ENCODE measurements at places on chromosomes 6 and 20.
A peak's percentile ranks its signal among the peaks of the same experiment; 100 is the strongest.

DNA sequence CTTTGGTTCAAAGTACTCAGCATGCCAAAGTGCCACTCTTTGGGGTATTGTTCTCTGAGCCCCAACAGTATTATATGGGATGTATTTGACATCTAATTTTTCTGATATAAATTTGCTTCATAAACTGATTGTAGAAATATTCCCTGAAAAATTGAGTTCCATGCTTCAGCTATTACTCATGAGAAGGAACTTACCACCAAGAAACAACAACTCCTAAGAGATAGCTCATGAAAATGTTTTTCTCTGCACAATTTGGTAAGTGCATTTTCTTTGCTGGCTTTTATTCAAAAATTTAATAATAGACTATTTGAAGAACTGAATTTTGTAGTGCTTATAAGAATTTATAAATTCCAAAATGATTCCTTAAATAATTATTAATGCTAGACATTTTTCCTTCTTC, 12.8 kb upstream of the TPD52L1 start:
- no peak for DNase-seq

GRCh38 chr6:26372308-26373144, 7.5 kb downstream of the BTN3A2 start:
- DNase-seq: no peak

GRCh38 chr6:76441875-76442274, 369.4 kb upstream of the IMPG1 start:
- no peak for DNase-seq

GRCh38 chr6:30847421-30847970, 36.8 kb upstream of the DDR1 start:
- no peak for DNase-seq

GRCh38 chr6:22556266-22556665, 13.1 kb upstream of the HDGFL1 start:
- DNase-seq: no peak

DNA sequence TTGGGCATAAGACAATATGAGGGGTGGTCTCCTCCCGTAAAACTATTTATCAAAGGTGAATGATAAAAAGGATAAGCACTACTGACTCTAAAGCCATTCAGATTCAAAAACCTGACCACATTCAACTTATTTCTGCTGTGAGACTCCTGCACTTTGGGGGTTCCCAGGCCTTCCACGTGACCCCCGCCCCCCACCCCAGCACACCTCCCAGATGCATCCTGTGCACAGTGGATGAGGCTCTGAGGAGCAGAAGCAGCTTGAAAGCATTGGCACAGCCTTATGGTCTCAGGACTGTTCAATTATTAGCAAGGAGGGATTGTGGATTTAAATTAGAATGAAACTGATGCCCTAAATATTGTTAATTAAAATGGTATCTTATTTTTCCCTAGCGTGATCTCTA, 55.1 kb upstream of the SAMD5 start:
- DNase-seq: no peak

DNA sequence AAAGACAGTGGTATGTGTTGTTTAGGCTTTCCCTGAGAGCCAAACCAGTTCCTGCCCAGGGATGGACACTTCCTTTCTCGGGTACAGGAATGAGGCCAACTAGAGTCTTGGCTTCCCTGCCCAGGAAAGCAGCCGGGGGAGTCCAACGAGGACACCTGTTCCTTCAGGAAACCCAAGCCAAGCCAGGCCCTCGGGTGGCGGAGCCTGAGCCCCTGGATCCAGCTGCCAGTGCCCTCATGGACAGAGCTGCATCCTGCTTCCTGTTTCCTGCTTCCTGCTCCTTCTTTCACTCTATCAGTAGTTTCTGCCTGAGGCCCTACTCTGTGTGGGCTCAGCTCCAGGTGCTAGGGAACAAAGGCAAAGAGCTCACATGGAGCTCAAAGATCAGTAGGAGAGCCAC, 7.9 kb upstream of the SIRPA start:
- no peak for DNase-seq

GRCh38 chr20:36104856-36105255, 49.7 kb upstream of the EPB41L1 start:
- no peak for DNase-seq

GRCh38 chr20:49948809-49949507, 12.8 kb downstream of the RNF114 start:
- no peak for DNase-seq

DNA sequence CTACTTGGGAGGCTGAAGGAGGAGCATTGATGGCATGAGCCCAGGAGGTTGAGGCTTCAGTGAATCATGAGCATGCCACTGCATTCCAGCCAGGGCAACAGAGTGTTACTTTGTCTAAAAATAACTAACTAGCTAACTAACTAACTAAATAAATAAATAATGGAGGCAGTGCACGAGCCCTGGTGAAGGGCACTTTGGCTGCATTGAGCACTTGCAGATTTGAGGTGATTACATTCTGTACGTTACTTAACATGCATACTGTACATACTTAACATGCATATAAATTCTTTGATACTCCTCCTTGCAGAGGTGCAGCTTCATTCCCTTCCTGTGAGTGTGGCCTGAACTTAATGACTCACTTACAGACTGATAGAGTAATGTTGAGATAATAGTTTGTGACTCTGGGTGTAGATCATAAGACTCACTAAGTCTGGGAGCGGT, 10.7 kb downstream of the HLA-A start:
- DNase-seq: no peak

DNA sequence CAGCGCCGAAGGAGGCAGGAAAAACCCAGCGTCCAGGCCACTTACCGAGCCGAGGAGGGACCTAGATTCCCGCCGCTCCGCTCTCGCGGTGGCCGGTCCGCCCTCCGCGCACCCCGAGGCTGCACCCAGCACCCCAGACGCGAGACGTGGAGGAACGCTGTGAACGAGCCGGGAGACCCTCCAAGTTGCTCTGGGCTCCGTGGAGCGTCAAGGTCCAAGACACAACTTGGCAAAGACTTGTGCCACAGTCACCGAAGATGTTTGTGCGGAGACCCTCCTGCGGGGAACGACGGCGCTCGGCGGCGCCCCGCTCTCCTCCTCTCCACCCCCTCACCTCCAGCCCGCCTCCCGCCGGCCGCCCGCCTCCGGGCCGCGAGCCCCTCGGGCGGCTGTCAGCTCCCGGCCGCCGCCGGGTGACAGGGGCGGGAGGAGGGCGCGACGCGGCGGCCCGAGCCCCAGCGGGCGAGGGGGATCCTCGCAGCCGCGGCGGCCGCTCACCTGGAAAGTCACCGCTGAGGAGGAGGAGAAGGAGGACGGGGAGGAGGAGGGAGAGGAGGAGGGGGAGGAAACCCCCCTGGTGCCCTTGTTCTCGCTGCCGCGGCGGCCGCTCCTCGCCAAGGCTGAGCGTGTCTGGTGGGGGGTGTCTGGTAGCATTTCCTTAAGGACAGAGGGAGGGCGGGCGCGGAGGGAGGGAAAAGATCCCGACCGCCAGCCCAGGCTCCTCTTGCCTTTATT, 637 bp upstream of the HIVEP2 start:
- peak; percentile 65 for DNase-seq

- DNase-seq: no peak
Observed at GRCh38 chr20:62860391-62860923, 1.2 kb downstream of the TCFL5 start.

DNA sequence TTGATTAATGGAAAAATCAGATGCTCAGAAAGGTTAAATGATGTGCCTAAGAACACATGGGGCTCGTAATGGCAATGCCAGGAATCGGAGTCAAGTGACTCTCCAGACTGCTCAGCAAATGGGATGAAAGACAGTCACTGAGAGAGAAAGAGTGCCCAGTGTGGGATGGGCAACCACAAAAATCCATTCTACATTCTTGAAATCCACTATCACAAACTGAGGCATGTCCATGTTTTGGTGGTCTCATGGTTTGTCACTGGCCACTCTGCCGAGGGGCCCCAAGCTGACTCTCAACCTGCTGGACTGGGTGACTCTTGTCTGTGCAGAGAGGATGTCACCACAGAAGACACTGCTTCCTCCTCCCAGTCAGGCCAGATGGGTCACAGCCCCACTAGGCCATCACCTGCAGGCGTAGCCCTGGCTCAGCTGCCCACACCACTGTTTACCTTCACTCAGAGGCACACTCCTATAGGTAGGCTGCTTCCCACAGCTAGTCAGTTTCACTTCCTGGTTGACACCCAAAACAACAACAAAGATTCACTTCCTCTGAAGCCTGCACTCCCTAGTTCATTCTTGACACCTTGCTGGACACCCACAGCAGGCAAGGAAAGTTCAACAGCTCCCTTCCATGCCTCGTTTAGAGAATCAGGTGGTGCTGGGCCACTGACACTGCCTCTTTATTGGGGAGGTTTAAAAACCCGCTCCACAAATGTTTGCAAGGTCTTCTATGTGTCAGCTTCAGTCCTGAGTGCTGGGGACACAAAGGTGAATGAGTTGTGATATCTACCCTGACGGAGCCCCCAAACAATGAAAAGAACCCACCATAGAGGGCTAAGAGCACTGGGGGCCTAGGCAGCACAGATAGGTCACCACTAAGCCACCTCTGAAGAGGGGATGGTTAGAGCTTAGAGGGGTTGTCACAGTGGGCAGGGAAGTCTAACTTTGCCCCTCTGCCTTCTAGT, 21.7 kb downstream of the MAP1LC3A start:
- no peak for DNase-seq

- DNase-seq: no peak
Observed at GRCh38 chr20:12252793-12253192, 335.1 kb downstream of the BTBD3 start.

GRCh38 chr6:93550551-93551276, 131.4 kb upstream of the EPHA7 start:
- DNase-seq: no peak

- DNase-seq: no peak
Observed at GRCh38 chr20:49794336-49795134, 18.1 kb upstream of the SLC9A8 start.

- no peak for DNase-seq
Observed at GRCh38 chr20:11851646-11852045, 66.0 kb upstream of the BTBD3 start.

DNA sequence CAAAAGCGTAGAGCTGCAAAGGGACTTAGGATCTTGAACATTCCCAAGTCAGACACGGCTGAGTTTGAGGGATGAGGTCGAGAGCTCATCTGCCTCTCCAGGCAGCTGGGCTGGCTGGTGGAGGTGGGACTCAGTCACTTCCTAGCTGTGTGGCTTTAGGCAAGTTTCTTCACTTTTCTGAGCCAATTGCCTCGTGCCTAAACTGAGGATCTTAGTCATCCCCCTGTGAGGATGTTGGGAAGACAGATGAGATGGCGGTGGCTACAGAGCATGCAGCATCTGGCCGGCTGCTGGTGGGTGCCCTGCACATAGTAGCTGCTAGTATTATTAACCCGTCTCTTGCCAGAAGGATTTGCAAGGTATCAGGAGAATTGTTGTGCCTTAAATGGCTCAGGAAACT, 27.5 kb downstream of the TFAP2C start:
- DNase-seq: no peak

- no peak for DNase-seq
Observed at GRCh38 chr20:53829724-53830521, 236.3 kb upstream of the ZNF217 start.

DNA sequence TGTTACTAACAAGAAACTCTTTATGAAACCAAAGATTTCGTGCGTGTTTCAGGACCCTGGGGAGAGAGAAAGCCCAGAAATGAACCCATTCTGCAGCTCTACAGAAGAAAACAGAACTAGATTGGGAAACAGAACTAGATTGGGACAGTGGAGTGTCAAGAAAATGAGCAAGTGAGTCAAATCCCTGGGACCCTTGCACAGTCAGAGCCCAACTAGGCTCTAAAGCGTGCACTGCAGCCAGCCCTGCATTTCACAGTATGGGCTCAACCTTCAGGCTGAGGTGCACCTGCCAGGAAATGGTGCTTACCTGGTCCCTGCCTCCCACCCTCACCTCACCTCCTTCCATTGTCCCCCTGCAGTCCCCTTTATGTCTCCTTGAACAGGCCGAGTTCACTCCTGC, 39.7 kb downstream of the BFSP1 start:
- DNase-seq: no peak

GRCh38 chr20:50788045-50788991, 6.5 kb upstream of the BCAS4 start:
- no peak for DNase-seq

GRCh38 chr20:33681728-33682353, 4.3 kb downstream of the E2F1 start:
- DNase-seq: no peak

DNA sequence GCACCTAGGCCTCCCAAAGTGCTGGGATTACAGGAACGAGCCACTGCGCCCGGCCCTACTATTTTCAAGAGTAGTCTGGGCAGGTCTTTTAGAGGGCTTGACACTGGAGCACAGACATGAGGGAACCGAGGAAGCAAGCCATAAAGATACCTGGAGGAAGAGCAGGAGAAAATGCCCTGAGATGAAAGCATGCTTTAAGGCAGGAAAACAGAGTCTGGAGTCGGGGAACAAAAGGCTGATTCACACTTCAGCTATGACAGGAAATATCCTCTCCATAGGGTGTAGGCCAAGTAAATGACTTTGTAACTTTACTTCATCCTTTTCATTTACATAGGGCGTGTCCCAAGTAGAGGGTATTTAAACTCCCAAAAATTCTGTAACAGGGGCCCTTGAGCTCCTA, 4.3 kb upstream of the SERINC3 start:
- DNase-seq: no peak

- DNase-seq: no peak
Observed at GRCh38 chr6:12637960-12638641, 78.5 kb upstream of the PHACTR1 start.

- DNase-seq: no peak
Observed at GRCh38 chr20:54190217-54190616, 16.4 kb upstream of the CYP24A1 start.

- no peak for DNase-seq
Observed at GRCh38 chr20:48384147-48384818, 443.5 kb downstream of the PREX1 start.

GRCh38 chr6:132607544-132608233, 16.4 kb downstream of the TAAR2 start:
- DNase-seq: no peak

- no peak for DNase-seq
Observed at GRCh38 chr6:46376562-46377061, 114.6 kb downstream of the RCAN2 start.

- no peak for DNase-seq
Observed at GRCh38 chr20:54108326-54108642, 37.9 kb upstream of the BCAS1 start.

DNA sequence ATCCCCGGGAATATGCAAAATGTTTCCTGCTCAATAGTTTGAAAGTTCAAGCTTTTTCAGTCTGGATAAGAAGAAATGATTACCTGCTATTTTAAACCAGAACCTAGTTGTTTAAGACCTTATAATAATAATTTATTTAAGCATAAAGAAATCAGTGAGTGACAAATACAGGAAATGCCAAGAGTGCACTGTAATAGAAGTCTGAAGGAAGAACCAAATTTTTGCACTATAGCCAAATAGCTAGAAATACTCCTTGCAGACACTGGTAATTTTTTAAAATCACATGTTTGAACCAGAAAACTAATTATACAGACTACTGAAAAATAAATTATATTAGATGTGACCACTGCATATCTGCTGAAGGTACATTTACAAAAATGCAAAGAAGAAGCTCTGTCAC, 93.2 kb downstream of the MMS22L start:
- DNase-seq: no peak

GRCh38 chr20:37615340-37616109, 78.3 kb upstream of the CTNNBL1 start:
- DNase-seq: no peak

GRCh38 chr6:42249279-42249678, 31.6 kb upstream of the MRPS10 start:
- DNase-seq: no peak

- DNase-seq: no peak
Observed at GRCh38 chr20:39190666-39191570, 228.8 kb downstream of the DHX35 start.

All from effector CD4-positive, alpha-beta T cell (primary cell).